Fibroblast of villous mesenchyme (primary cell): ENCODE measurements at places on chromosomes 2 and 18.

GRCh38 chr2:216765761-216766262 lies 70.5 kb upstream of the IGFBP5 start:
- DNase-seq = no peak

GRCh38 chr2:166184789-166185188 lies 57.0 kb upstream of the SCN1A start:
- peak; percentile 14 for DNase-seq

DNA sequence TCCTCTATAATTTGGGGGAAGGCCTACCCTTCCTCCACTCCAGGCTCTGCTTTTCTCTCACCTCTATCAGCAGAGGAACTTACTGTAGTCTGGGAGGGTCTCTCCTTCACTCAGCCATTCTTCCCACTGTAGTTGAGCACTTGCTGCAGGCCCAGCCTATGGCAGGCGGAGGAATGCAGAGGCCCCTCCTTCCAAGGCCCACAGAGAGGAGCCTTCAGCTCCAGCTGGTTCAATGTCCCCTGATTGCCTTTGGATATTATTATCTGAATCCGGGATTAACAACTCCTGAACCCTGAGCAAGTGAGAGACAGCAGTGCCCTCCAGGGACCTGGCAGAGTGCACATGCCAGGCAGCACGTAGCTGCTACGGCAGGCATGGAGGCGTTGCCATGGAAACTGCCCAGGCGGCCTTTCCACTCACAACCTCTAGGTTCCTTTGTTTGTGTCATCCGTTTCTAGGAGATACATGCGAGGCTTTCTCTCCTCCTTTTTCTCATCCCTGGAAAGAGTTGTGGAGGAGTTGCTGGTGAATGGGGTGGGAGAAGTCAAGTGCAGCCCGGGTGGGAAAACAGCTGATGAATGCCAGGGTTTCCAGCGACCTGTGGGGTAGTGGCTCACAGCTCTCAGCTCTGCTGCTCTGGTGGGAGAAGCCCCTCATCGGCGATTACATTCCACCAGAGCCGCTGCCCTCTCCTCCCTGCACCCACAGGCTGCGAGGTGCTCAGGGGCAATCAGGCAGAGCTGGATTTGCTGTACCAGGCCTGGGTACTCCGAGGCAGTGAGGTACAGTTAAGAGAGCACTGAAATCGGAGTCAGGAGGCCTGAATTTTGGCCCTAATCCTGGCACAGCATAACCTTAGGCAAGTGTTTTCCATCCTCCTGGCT lies 55.3 kb upstream of the HK2 start:
- no peak for DNase-seq

DNA sequence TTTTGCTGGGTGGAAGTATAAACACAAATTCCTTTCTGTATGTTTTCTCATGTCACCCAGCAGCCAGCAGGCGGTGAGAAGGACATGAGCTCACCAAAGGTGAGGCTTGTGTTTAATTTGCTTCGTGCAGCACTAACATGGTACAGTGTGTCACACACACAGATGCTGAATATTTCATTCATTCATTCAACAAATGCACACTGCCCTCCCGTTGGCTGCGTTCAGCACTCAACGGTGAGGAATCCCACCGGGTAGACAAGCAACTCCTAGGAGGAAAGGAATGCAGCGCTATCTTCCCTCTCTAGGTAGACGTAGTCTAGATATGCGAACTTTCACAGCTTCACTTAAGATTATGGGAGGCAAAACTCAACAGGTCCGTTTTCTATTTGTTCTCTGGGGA lies 85.1 kb downstream of the LONRF2 start:
- no peak for DNase-seq

GRCh38 chr2:209468846-209469245 lies 45.0 kb downstream of the MAP2 start:
- no peak for DNase-seq

DNA sequence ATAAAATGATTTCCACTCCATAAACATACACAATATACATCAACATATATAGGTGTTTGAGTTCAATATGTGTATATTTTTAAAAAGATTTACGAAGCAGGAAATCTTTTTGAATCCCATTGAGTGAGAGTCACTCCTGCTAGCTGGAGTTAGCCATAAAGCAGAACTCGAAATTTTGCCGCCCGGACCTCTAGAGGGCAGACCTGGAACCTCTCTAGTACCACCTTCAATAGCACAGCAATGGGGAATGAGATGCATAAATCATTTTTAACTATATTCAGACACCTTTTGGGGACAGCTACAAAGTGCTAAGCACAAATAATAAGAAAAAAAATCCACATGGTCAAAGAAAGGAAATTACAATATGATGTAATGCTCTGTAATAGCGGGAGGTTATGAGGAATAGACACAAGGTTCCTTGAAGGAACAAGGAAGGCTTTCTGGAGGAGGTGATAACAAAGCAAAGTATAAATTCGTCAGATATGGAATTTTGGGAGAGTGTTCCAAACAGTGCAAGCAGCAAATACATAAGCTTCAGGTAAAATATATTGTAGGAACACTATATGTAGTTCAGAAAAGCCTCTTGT lies 533.4 kb downstream of the ERBB4 start:
- peak; percentile 4 for DNase-seq

GRCh38 chr2:237714690-237715458 lies 83.7 kb upstream of the RBM44 start:
- DNase-seq = no peak

DNA sequence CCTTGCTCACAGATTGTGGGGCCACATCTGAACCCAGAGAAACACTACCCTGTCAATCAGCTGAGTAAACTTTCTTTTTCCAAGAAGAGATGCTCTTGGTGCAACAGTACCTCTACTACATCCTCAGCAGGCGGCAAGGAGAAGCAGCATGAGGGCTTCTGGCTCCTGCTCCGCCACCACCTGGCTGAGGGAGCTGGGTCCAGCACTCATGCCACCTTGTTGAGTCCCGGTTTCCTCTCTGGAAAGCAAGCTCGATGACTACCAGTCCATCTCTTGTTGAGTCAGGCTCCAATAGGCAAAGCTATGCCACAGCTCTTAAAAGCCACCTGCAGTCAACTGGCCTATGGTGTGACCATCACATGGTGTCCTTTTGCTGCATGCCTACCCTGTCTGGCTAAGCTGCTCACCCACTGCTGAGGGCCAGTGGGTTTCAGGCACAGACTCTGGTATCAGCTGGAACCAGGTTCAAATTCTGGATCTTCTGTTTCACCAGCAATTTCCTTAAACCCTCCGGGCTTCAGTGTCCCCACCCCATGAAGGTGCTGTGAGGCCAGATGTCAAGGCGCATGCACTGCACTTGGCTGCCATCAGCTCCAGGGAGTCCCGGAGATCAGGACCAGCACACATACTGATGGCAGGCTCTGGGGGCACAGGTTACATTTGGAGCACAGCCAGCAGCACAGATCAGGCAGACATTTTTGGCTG lies 42.5 kb upstream of the ACAA2 start:
- DNase-seq = no peak

DNA sequence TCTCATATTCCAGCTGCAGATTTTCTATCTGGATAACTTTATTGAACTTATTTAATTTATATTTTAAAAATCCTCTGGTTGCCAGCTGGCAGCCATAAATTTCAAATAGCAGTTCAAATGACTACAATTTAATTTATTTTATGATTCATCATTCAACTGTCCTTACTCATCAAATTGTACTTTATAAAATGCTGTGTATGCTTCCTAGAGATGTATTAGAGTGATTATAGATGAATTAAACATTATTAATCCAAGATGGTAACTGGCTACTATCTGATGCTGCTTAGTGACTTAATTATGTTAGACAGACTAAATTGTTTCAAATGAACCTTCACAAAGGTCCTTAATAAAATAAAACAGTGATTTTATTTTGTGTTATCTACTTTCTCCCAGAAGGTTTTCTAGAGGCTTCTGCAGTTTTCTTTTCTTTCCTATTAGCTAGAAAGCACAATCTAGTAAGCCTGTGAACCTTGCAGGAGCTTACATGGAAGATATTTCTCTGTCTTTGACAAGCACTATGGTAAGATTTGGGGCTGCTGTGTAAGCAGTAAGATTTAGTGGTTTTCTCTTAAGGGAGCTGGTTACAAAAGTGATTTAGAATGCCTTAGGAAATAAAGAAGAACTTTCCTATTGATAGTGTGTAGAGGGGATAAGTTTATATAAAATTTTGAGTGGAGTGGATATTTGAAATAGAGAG lies 322.3 kb downstream of the FSIP2 start:
- DNase-seq = no peak
